ENCODE measurements at places on chromosomes 6 and 20.
A peak's percentile ranks its signal among the peaks of the same experiment; 100 is the strongest.

- DNase-seq = no peak
These were observed 76.3 kb downstream of the CDK19 start for GRCh38 chr6:110738899-110739365.

- DNase-seq = no peak
These were observed 77.3 kb downstream of the EPHA7 start for GRCh38 chr6:93341900-93342613.

DNA sequence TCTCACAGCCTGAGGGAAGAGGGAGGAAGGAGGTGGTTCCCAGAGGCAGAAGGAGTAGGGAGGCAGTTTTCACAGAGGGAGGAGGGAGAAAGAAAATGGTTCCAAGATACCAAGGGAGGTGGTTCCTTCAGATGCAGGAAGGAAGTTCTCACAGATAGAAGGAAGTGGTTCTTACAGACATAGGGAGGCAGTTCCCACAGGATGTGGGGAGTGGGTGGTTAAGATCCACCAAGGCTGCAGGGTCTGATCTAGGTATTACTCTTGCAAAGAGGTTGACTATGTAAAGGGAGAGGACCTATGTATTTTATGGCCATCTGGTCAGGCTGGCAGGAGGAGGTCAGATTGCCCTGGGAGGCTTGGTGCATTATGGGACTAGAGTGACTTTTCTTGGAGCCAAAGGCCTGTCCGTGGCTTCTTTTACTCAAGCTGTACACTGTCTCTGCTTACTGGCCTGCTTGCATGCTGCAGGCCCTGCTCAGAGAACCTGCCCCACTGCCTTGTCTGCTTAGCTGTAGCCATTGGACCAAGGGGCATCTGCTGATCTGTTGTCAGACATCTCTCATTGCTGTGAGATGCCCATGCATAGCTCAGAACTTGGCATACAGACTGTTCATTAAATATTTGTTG, 283.7 kb downstream of the DHX35 start:
- no peak for DNase-seq

GRCh38 chr20:53816872-53817398, 223.3 kb upstream of the ZNF217 start:
- no peak for DNase-seq

- no peak for DNase-seq
These were observed 72.4 kb downstream of the ADTRP start for GRCh38 chr6:11706171-11706570.

- DNase-seq = no peak
These were observed 3.4 kb downstream of the CYB5R4 start for GRCh38 chr6:83862776-83863471.

DNA sequence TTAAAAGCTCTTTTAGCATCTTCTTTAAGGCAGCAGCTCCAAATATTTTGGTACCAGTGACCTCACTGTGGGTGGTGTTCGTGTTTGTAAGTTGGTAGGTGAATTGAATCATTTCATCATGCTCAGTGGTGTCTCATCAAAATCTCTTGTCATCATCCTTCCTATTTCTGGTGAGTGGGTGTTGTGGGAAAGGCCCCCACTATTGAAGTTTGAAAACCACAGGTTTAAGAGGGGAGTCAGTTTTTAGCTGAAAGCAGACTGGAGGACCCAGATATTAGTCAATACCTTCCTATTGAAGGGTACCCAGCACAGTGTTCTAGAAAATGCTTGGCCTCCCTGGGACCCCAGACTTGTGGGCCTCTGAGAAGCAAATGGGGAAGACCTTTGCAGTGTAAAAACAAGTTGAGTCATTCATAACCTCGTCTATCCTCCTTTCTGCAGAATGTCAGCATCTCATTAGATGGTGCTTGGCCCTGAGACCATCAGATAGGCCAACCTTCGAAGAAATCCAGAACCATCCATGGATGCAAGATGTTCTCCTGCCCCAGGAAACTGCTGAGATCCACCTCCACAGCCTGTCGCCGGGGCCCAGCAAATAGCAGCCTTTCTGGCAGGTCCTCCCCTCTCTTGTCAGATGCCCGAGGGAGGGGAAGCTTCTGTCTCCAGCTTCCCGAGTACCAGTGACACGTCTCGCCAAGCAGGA, 3.7 kb downstream of the PIM1 start:
- DNase-seq = no peak

- no peak for DNase-seq
These were observed 11.6 kb upstream of the ELOVL5 start for GRCh38 chr6:53360093-53360912.

DNA sequence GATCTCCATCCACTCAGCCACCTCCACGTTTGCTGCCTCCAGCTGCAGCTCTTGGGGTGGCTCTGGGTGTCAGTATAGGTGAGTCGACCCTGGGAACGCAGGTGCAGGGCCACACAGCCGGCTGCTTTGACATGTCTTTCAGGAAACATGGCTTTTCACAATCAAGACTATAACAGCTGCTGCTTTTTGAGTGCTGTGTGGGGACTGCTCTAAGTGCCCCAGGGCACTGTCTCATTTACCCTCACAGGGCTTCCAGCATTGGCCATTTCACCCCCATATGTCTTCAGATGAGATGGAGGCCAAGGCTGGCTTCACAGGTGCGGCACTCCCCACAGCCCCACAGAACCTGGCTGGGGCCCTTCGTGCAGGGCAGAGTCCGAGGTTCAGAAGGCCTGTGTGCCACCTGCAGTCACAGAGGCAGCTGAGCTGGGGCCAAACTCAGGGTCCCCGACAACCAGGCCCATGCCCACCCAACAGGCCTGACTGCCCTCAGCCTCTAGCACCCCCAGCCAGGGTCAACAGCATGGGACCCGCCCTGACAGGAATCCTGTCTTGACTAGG, 14.9 kb upstream of the CST7 start:
- DNase-seq = no peak

- DNase-seq = no peak
These were observed 420.1 kb downstream of the NKAIN2 start for GRCh38 chr6:124223611-124224345.

DNA sequence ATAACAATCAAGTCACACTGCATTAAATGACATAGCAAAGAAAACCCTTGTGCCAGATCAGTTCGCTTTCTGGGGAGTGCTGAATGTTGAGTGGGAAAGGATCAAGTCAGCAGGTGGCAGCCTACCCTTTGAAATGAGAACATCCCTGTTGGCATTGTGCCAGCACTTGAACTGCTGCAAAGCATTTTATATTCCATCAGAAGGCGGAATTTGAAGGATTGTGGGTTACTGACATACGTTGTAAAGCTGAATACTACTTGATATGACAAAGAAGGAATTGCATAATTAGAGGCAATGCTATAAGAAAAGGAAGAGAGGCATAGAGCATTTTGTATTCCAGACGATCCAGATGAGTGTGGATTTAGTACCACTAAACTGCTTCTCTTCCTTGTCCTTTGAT, 26.5 kb downstream of the BCKDHB start:
- DNase-seq = peak; percentile 2

DNA sequence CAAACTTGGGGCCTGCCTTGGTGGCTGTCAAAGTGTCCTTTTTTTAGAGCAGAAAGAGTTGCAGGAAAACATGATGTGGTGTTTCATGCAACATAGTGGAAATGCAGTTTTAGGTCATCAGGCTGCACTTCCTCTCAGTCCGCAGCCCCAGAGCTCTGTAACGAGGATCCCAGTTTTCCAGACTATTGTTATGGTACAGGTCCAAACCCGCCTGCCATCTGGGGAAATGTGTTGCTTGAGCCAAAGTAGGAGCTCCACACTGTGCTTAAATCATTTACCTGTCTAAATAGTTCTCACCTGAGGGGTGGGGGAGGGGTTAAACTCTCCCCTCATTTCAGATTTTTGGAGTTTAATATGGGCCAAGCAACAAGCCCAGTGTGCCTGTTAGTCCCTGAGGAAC, 59.8 kb downstream of the GOPC start:
- DNase-seq = no peak

- peak; percentile 71 for DNase-seq
These were observed at the start of the genes CTSA and NEURL2 for GRCh38 chr20:45890985-45891983. Gene CTSA (plus strand): TSS chr20:45891335. CDS start chr20:45891569, 234 bp downstream. Gene NEURL2 (minus strand): TSS chr20:45891208. CDS start chr20:45890991, 217 bp downstream.

- DNase-seq = no peak
These were observed 18.2 kb upstream of the ZNF831 start for GRCh38 chr20:59145247-59145923.

DNA sequence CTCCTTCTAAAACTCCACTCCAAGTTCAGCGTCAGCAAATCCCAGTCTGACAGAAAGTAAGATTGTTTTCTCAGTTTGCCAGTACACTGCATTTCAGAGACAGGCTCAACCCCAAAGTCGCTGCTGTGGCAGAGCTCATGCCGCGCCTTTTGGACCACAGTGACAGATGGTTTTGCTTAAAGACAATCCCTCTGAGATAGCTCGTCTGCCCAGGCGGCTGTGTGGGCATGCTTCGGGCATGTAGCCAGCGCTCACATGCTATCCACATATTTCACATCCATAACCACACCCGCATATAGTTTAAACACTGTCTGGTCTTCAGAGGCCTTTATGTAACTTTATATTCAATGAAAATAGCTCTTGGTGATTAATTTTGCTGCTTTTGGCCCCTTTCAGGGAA, 14.7 kb upstream of the PXDC1 start:
- peak; percentile 90 for DNase-seq

- peak; percentile 66 for DNase-seq
These were observed 4.8 kb downstream of the PHF20 start for GRCh38 chr20:35776513-35777101.

- no peak for DNase-seq
These were observed 17.6 kb upstream of the IFNGR1 start for GRCh38 chr6:137236581-137237355.

GRCh38 chr6:2111162-2111677, 134.2 kb downstream of the GMDS start:
- no peak for DNase-seq

DNA sequence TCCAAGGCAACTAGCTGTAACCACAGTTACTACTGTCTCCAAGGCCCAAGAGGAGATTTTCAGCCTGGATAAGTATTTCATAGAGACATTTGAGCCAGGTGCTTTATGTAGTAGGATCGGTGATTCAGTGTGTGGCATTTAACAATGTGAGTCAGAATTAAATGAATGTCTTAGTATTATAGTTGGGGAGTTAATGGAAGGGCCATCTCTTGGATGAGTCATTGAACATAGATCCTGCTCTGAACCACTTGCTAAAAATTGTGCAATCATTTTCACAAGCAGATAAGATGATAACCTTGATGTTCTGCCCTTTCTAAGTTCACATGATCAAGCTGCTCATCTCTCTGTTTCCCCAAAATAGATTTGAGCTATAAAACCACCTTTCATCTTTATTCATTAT, 668.9 kb upstream of the CITED2 start:
- DNase-seq = no peak

GRCh38 chr6:37538107-37538506, 38.4 kb upstream of the CCDC167 start:
- no peak for DNase-seq

DNA sequence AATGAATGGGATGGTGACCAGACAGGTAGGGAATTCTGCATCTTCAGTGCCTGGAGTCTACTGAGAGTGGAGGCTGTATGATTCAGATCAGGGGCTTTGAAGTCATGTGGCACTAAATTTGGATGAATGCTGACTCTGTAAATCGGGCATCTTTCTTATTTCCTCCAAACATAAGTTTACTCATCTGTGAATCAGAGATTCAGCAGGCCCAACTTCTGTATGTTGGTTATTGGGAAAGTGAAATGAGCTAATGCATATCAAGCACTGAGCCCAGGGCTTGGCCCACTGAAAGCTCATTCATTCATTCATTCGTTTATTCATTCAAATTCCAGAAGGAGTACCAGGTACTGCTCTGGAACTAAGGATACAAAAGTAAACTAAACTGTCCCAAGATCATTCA, 192.3 kb upstream of the RIN2 start:
- DNase-seq = no peak

- no peak for DNase-seq
These were observed 16.7 kb downstream of the MGME1 start for GRCh38 chr20:17985388-17986018.

DNA sequence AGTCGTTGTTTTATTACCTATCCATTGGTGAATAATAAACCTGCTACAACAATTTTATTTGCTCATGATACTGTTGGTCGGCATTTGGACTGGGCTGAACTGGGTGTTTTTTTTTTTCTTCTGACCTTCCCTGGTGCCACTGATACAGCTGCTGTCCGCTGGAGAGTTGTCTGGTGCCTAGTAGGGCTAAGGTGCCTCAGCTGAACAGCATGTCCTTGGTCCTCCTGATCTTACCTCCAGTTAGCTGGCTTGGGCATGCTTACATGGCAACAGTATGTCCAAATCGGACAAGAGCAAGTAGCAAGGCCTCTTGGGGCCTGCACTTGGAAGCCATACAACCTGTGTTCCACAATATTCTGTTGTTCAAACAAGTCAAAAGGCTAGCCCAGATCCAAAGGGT, 563.4 kb downstream of the BMP2 start:
- DNase-seq = no peak

DNA sequence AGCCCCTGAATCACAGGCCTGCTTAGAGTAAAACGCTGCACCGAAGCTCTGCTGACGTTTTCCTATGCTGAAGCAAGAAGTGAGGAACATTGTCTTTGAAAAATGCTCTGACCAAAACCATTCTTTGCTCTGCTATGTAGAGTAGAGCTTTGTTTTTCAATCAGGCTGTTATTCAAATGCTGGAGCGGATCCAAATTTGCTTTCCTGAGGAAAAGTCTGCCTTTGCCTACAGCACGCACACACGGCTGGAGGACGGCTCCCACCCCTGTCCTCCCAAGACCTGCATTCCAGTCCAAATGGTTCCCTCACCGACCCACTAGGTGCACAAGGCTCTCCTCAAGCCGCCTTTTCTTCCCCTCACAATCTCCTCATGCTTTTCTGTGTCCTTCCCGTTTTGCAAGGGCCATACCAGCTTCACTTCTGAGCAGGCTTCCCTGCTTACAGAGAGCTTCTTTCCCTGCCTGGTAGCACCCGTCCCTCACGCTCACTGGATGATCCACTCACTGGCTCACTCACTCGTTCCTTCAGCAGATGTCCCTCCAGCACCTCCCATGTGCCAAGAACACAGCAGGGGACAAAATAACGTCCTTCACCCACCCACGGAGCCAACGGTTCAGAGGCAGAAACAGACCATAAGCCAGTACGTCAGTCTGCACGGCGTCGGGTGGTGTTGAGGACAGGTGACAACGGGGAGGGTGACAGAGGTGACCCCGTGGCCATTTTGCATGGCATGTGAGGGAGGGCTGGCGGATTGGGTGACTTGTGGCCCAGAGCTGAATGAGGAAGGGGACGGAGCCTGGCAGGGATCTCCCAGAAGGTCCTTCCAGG, 137.9 kb upstream of the NEDD9 start:
- DNase-seq = no peak

GRCh38 chr20:4844325-4844724, 122.6 kb downstream of the PRND start:
- no peak for DNase-seq

GRCh38 chr6:36340618-36341454, 4.1 kb upstream of the BNIP5 start:
- peak; percentile 5 for DNase-seq

- DNase-seq = no peak
These were observed 1.4 kb downstream of the NPBWR2 start for GRCh38 chr20:64105846-64106434.

All from DMS 273 treated with DMSO at 0.1 percent for 48 hours (cell line).